ENCODE measurements at places on chromosomes 6 and 20.
A peak's percentile ranks its signal among the peaks of the same experiment; 100 is the strongest.

- no peak for DNase-seq
Measured at GRCh38 chr6:95230071-95230740, 347.1 kb upstream of the MANEA start.

- DNase-seq: no peak
Measured at GRCh38 chr6:137722749-137723272, 144.2 kb upstream of the TNFAIP3 start.

- no peak for DNase-seq
Measured at GRCh38 chr20:35385733-35386132, 26.0 kb downstream of the UQCC1 start.

DNA sequence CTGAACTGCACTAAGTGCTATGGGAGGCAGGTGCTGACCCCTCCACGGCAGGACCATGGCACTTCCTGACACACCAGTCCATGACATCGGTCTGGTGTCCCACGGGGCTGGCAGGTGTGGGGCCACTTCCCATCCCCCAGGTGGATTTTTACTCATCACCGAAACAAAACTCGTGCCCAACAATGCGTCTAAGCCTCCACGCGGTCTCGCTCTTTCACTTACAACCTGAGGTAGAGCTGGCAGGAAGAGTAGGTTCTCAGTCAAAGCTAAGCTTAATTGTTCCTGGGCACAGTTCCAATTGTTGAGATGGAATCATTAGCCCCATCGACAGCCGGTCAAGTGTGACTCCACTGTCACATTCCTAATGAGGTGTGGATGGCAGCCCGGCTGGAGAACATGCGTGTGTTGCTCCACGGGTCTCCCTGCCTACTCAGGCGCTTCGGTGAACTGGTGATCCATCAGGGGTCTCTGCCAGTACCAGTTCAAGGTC lies 125.7 kb downstream of the SLC23A2 start:
- no peak for DNase-seq

- no peak for DNase-seq
Measured at GRCh38 chr20:62030834-62031434, 34.7 kb downstream of the TAF4 start.

DNA sequence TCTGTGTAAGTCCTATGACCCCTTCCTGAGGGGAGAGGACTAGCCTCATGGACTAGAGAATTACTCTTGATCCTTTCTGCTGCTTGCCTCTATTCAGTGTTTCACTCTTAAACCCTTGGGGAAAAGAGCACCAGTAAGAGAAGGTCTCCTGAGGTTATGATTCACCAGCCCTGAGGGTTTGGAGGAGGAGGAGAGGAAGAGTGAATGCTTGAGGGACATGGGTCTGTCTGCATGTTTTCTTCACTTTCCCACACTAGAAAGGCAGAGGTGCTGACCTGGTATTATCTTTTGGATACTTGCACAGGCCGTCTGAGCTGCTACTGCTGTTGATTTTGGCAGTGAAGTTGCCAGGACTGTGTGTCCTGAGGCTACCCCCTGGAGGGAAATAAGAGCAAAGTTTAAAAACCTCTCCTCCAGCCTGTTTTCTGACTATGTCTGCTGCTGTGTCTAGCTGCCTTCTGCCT lies 78.3 kb downstream of the CD109 start:
- no peak for DNase-seq

GRCh38 chr6:109050447-109051102 lies 44.1 kb downstream of the SESN1 start:
- no peak for DNase-seq

- DNase-seq: no peak
Measured at GRCh38 chr20:23227274-23227673, 123.3 kb upstream of the NXT1 start.

GRCh38 chr6:4522453-4522852 lies 253.8 kb upstream of the CDYL start:
- no peak for DNase-seq

DNA sequence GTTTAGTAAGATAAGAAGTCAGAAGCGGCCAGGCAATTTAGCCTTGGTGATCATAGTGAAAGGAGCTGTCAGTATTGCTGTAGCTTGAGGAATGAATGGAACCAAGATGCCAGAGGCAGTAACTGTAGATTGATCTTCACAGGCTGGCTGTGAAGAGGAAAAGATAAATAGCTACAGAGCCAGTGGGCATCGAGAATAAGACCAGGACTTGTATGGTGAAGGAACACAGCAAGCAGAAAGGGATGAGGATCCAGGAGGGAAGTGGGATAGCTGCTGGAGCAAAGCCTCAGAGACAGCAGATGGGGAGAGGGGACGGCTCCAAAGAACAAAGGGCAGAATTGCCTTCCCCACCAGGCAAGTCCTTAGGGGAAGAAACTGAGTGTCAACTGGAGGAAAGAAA lies 294.4 kb upstream of the PLN start:
- DNase-seq: no peak

DNA sequence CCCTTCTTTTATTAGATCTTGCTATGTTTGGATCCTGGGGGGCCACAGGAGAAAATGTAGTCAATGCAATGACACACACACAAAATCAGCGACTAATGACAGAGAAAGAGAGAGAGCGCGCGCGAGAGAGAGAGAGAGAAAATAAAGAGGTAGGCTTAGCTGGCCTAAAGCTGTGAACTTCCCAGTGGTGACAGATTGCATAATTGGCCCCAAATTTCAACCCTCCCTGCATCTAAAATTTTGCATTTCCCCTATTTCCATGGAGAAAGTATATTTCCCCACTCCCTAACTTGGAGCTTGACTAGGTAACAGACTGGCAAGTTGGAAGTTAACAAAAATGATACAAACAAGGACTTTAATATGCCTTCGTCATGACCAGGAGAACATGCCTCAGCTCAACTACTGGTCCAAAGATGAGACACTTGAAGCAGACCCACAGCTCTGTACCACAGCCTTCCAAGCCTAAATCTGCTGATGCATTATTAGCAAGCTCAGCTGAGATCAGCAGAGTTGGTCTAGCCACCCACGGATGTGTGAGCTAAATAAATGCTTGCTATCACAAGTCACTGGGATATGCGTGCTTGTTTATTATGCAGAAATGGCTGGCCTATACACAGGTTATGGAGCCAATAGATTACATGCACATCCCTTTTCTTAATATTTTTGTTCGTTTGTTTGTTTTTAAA lies 118.1 kb upstream of the PRDM1 start:
- DNase-seq: no peak

- no peak for DNase-seq
Measured at GRCh38 chr20:19827818-19828217, 69.8 kb downstream of the RIN2 start.

GRCh38 chr6:166335378-166336302 lies 6.7 kb downstream of the SFT2D1 start:
- no peak for DNase-seq

DNA sequence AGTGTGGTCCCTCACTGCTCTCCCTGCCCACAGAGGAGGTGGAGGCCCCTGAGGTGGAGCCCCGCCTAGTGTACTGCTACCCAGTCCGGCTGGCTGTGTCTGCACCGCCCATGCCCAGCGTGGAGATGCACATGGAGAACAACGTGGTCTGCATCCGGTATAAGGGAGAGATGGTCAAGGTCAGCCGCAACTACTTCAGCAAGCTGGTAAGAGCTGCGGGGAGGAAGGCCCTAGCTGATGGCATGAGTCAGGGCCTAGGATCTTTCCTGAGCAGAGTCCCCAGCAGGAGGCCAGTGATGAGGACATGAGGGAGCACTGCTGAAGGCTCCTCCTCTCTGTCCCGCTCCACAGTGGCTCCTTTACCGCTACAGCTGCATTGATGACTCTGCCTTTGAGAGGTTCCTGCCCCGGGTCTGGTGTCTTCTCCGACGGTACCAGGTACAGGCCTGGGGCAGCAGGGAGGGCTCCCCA lies 11.2 kb downstream of the PCIF1 start:
- DNase-seq: no peak

GRCh38 chr6:99219788-99220187 lies 129.7 kb downstream of the FAXC start:
- DNase-seq: peak; percentile 26

- DNase-seq: no peak
Measured at GRCh38 chr6:45483021-45483420, 105.3 kb upstream of the SUPT3H start.

DNA sequence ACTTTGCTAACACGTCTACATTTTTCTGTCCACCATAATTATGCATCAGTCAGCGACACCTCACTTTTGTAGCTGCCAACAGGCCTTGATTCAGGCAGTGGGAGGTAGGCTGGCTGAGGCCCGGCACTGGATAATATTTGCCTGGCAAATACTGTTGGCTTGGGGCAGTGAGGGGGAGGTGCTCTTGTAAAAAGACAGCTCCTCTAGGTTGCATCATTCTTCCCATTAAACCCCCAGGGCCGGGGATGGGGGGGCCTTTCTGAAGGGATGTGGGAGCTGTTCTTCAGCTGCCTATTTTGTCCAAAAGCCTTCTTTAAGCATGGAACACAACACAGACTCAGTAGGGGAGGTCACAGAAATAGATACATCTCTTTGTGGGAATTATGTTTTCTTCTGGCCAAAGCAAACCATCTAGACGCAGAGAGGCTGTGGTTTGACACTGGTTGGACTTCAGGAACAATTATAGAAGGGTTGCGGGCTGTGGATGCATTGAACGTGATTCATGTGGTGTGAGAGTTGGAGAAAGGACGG lies 338.3 kb upstream of the NT5E start:
- DNase-seq: no peak

GRCh38 chr6:117359581-117359980 lies 66.2 kb downstream of the ROS1 start:
- no peak for DNase-seq

DNA sequence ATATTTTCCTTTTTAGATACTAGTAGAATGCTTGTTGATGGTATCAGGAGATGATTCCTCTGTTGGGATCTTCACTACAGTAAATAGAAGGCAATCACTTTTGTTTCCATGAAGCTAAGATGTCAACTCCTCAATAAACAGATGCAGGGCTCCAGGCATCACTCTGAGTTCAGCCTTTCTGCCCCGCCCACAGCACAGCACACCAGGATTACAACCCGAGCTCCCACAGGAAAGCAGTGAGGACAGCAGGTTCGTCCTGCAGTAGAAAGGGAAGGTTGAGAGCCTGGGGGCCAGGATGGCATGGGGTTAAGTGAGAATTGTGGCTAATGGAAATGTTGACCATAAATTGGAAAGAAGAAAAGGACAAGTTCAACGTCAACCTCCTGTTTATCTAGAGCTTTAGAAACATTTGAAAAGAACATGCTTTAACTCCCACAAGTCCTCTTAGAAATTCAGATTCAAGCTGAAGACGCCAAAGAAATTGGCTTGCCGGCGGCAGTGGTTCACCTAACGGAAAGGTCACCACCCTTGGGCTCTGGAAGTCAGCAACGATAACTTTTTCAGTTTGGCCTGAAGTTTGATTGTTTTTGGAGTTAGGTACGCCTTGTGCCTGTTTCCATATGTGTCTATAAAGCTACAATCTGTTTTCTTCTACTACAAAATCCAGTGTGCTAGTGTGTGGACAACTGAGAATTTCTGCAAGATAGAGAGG lies 144.4 kb upstream of the PDE10A start:
- DNase-seq: no peak

GRCh38 chr6:116461932-116462885 lies 1.0 kb downstream of the CALHM6 start:
- DNase-seq: peak; percentile 34

DNA sequence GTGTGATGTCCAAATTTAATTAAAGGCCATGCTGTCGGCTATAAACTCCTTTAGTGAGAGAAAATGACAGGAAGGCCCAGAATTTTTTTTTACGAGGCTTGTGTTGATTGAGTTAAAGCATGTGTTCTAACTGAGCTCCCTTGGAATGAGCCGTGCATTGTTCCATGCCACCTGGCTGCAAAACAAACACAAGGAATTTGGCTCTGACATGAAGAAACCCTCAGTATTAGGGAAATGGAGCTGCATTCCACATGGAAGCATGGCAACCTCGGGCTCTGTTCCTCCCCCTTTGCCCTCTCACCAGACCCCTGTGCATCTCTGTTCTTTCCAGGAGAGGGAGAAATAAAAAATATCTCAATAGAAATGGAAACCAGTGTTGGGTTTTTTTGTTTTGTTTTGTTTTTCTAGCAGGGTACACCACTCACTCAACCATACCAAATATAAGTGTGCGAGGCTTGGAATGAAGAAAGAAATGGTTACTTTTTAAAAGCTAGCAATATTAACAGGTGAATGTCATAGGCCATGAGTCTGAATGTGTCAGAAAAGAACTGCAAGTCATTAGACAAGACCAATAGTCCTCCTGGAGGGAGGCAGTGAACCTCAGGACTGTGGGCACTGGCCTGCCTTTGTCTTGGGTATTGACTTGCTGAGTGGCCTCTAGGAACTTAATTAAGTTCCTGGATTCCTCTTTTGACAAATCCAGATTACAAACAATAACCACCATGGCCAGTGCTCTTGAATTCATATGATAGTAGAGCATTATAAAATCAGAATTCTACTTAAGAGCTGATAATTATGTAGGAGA lies 935.1 kb downstream of the KIF16B start:
- DNase-seq: no peak

DNA sequence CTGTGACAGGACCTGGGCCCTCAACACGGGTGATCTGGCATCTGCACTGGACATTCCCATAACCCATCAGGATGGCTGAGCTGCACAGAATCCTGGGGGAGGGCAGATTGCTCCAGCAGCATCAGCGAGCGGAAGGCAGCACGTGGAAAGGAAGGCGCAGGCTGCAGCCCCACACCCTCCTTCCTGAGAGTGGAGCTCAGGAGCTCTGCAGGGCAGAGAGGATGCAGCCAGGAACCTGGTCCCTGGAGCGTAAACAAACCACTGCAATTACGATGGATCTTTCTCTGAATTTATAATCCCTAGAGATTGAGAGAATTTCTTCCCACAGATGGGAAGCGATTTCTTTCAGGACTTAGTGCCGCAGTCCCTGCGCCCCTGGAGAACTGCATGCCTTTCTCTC lies 39.7 kb upstream of the EMILIN3 start:
- no peak for DNase-seq

DNA sequence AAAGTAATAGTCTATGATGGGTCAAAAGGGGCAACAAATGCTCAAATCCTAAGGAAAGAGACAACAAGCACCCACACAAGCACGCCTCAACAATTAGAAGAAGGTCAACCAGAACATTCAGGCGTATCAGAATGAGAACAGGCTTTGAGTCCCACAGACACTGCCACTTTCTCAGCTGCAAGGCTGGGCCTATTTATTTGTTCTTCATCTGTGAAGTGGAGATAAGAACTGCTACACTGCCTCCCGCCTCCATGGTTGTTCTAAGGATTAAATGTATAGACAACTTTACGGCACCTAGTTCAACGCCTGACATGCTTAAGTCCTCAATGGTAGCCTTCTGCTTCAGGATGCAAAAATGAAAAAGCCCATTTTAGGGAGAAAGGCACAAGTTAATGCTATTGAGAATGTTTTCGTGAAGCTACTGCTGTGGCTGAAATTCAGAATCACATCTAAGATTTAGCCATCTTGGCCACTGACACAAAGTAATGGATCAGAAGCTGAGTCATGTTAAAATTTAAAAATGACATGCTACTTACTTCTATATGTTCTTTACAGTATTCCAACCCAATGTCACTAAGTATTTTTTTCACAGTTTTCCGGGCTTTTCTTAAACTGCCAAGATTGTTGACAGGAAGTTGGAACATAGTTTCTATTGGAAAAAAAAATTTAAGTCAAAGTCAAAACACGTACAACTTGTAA lies 27.7 kb downstream of the ADNP start:
- no peak for DNase-seq

- no peak for DNase-seq
Measured at GRCh38 chr6:167763056-167763944, 63.4 kb upstream of the AFDN start.

GRCh38 chr20:9021216-9021615 lies 47.7 kb upstream of the PLCB4 start:
- DNase-seq: no peak

All from progenitor cell of endocrine pancreas (in vitro differentiated cells).